ENCODE measurements at places on chromosomes 12 and 14.

- DNase-seq, result no peak
Observed at GRCh38 chr12:38431921-38432320, 115.3 kb downstream of the ALG10B start.

DNA sequence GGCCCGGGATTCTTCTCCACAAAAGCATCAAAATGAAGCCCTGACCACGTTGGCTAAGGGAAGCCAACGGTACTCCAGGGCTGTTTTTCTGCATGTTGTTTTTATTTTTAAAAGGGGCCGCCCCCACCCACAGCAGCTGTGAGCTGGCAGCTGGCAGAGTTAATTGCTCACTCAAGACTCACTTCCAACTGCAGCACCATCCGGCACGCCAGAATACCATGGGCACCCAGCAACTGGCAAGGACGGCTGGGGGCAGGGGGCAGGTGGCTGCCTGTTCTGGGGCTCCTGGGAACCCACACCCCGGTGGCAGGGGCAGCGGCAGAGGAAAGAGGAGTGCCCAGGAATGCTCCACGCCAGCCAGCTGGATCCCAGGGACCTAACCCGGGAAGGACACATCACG lies 44.3 kb downstream of the NCOR2 start:
- DNase-seq, result no peak

DNA sequence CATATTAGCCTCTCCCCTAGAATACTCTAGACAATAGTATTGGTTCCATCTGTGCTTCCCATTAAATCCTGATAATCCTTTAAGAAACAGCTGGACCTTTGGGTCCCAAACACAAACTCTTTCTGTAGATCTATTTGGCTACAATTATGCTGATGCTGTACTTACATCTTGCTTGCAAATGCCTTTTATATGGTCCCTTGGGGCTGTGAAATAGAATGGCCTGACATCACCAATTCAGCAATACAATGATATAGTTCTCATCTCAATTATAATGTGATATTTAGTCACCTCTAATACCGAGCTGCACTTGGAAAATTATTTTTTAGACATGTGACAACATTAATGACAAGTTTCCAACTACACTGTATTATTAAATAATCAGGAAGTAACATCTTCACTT lies 261.5 kb downstream of the SOX5 start:
- DNase-seq, result no peak

GRCh38 chr14:32076278-32077080 lies 625 bp upstream of the ARHGAP5 start:
- peak; percentile 97 for DNase-seq

All from fibroblast of skin of back (primary cell).